NCI-H1092 (cell line): ENCODE measurements at places on chromosomes 4 and X.

DNA sequence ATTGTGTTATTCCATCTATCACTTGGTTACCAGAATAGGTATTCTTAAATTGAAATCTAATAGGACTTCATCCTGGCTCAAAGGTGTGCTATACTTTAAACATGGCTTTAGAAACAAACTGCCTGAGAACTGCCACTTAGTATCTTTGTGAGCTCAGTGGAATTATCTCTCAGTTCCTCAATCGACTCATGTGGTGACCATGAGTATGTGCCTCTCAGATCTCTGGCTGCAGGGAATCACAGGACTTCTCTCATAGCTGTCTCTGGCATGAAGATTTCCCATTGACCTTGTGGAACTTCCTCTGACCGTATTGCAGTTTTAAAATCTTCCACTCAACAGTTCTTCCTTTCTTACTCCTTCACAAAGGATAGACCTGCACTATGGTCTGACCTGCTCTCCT is 681.9 kb upstream of the BOD1L1 start:
- no peak for DNase-seq

DNA sequence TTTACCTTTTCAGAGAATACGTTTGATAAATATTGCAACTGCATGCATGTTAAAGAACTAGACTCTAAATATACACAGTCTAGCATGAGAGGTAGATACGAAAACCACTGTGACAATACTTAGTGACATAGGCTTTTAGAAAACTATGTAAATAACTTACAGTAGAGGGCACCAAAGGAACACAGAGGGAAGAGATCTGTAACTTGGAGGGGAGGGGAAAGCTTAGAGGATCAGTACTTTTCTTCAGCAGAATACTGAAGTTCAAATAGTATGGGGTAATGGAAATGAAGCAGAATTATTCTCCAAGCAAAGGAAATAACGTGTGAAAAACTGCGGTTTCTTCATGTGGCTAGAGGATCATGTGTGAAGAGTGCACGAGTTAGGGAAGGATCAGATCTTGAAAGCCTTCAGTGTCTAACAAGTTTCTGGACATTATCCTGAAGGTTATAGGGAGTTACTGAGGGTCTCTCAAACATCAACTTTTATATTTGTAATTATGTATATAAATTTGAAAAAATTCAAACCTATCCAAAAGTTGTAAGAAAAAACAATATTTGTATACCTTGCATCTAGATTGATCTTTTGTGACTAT is 264.3 kb downstream of the NPFFR2 start:
- no peak for DNase-seq

DNA sequence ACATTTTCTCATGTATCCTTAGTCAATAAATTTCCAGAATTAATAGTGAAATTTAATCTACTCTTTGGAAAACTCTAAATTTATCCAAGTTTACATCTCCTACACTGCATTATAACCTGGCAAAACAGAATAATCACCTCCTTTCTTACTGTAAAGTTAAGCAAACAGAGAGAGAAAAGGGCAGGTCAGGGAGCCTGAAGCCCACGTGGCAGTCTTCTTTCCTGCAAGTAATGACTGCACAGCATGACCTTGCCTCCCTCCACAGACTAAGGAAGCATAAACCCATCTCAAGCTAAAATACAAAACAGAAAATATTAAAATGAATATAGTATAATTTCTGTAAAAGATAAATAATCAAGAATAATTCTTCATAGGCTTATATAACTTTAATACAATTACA is 1153.0 kb downstream of the C4orf33 start:
- DNase-seq = no peak

GRCh38 chr4:125951261-125951887 is 636.6 kb downstream of the FAT4 start:
- no peak for DNase-seq

GRCh38 chr4:73868206-73869129 is 725 bp upstream of the CXCL1 start:
- no peak for DNase-seq

GRCh38 chr4:143185253-143186107 is 763 bp downstream of the USP38 start:
- no peak for DNase-seq

- peak; percentile 16 for DNase-seq
Measured at GRCh38 chrX:53831662-53832635, 145.4 kb upstream of the HUWE1 start.

GRCh38 chr4:18067031-18067430 is 45.5 kb upstream of the LCORL start:
- DNase-seq = no peak

- DNase-seq = no peak
Measured at GRCh38 chr4:33961761-33962160, 2282.6 kb downstream of the ARAP2 start.

DNA sequence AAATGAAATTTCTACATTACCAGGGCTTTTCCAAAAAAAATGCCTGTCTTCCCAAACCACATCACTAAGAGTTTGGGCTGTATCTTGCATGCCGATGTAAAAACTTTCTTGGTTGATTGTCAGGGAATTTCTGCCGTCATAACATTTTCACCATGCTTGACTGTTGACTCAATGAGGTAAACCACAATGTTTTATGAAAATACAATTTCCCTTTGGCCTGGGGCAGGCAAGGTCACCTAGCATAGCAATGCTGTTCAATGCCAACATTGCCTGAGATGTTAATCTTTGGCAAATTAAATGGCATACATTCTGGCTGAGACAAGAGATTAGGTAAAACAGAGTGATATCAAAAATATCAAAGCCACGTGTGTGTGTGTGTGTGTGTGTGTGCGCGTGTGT is 137.1 kb upstream of the TBL1X start:
- no peak for DNase-seq

GRCh38 chr4:124454772-124455270 is 257.7 kb downstream of the ANKRD50 start:
- no peak for DNase-seq

DNA sequence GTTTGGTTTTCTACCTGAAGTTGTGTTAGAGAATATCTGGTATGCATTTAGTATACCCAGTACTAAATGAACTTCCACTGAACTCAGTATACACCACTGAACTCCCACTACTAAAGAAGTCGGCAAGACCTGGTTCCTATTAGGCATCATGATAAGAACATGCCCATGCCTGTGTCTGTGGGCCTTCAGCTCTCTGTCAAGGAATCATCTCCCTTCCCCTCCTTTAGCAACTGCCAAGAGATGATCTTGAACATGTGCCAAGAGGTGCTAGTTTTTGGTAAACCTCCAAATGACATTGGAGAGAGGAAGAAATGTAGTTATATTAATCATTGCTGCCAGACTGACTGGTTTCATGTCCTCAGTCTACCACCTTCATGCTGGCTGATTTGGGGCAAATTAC is 113.2 kb downstream of the ATP10D start:
- DNase-seq = no peak

- DNase-seq = no peak
Measured at GRCh38 chr4:74623041-74623440, 171.3 kb downstream of the BTC start.

DNA sequence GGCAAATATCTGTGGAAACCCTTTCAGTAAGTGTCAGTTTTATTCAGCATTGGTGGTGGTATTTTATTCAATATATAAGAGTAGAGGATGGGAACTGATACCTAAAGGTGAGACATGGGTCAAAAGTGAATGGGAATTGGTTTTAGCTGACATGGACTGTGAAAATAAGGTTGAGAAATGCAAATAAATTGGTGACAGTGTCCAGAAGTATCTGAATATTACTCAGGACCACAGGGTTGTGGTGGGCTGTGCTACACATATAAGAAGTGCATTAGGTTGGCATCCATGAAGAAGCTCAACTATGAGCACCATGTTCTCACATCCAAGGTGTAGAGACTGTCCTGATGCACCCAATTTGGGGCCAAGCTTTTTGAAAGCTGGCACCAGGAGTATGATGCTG is 45.0 kb downstream of the ETDC start:
- no peak for DNase-seq

DNA sequence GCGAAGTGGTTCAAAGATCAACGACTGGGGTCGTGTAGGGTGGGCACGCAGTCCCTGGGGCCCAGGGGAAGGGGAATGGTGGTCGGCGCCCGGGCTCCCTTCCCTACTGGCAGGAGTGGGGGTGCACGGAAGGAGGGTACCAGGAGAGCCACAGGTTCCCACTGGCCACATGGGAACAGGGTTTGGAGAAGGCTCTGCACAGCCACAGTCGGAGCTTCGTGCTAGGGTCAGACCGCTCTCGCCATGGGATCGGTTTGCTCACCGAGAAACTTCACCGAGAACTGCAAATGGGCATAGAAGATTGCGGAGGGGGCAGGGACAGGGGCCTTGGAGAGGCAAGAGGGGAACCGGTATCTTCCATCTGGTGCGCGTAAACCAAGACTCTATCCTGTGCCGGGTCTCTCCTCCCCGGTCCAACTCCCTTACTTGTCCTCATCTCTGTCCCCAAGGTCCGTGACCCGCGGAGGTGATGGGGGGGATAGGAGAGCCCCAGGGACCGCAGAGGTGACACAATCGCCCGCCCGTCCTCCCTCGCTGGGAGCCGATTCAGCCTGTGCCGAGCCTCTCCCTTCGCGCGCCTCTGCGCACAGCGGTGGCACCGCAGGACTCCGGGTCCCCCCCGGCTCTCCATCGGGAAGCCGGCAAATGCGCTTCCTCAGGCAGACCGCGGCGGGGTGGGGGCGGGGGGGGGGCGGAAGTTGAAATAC is 1.0 kb downstream of the SCD5 start:
- DNase-seq = no peak

DNA sequence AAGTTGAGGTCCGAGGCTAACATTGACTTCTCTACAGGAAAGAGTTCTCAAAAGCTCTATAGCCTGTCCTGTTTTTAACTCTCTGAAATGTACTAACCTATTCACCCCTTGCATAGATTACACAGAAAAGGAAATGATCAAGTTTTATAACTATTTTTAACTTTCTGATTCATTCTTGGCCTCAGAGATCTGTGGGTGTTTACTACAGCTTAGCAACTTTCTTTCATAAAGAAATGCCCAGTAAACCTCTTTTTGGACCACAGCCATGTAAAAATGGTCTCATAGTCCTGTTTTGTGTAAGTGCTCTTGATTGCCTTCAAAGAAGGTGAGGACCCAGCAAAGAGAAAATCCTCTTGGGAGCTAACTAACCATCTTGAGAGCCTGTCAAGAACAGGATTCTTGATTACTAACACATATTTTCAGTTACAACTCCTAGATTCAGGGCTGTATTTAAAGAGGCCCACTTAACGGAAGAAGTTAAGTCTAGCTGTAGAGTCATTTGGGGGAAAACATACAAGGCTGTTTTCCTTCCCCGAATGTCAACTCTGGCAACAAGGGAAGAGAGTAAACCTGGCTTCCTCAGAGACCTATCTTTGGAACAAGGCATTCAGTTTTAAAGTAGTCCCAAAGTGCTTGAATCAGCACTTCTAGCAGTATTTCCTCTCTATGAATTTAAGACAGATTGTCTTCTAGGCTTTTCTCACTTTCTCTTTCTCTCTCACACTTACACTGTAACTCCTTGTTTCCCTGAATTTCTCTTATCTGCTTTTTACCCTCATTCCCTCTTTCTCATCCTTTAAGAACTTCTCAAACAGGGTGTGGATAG is 78.2 kb downstream of the IL21 start:
- DNase-seq = no peak

DNA sequence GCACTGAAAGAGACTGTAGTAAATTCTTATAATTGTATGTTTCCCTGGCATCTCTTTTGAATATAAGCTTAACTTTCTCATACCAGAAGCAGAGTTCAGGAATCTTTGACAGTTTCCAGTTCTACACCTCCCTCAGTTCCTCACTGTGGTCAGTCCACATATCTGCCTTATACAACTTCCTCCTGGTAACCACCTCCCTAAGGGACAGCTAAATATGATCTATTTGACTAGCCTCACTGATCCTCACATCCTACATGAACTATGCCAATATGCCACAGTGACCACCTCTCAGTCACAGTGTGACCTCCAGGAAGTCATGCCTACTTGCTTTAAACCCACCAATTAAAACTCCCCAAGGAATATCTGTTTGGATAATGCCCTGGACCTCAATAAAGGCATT is 51.6 kb upstream of the HDAC8 start:
- no peak for DNase-seq

DNA sequence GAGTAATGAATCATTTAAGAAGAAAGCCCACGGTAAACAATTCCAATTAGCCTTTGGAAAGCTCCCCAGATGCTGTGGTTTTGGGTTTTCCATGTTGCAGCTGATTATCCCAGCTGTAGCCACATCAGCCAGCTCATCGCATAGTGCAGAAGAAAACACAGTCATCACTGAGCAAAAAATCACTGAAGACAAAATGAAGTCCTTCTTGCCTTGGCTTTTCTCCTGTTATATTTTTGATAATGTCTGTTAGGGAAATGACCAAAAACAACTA is 193.0 kb upstream of the C1QTNF7 start:
- DNase-seq = no peak

DNA sequence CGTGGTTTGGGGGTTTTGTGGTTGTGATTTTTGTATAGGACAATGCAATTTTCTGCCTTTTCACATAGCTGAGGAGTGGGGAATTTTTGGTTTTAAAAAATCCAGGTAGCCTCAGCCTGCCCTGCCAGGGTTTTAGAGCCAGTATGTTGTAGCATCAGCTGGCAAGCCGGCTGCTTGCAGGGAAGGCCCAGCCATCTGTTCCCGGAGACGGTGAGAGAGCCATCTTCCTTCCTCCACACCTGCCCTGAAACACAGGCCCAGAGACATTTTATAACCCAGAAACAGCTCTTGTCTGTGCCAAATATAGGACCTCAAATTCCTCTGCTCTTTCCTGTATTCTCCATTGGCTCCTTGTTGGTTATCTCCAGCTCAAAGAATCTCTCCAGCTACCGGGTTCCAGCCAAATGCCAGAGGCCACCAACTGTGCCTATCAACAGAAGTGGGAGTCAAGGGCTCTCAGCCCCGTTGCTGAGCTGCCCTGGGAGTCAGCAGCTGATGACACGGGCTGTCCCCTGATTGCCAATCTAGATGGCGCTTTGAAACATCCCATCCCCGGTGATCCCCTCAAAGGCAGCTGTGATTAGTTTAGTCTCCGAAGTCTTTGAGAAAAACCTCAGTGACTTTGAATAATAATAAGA is 595.2 kb downstream of the MID1IP1 start:
- DNase-seq = peak; percentile 86

DNA sequence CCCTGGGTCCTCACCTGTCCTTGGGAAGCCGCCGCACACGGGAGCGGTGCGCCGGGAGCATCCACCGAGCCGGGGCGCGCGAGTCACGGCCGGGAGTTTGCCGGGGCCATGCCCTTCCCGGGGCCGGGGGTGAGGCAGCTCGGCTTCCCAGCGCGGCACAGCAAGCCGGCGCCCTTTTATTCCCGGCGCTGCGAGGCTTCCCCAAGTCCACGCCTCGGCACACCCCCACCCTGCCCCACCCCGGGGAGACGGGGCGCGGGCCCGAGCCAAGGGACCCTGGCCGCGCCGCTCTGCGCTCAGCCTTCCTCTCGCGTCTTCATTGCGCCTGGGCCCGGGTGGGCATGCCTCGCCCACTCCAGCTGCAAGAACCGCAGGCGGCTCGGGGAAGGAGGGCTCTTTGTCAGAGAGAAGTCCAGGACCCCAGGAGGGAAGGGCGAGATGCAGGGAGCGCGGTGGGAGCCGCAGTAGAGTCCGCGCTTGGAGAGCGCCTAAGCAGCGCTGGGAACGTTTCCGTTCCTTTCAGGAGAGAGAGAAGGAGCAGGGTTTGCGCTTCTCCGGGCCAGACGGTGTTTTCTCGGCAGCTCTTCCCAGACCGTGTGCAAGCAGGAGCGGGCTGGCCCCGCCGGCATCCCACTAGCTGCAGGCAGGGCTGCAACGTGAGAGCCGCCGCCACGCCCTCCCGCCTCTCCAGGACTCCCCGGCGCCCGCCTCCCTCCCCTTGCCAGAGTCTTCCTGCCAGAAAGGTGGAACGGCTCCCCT is at the start of gene MXRA5:
TSS of gene MXRA5 (minus strand) at position 152 of the 759 bp plus-strand sequence. CDS start 2,819 bp downstream, outside the sequence.
- DNase-seq = no peak

- no peak for DNase-seq
Measured at GRCh38 chr4:146506272-146506671, 15.5 kb downstream of the SLC10A7 start.

- DNase-seq = peak; percentile 46
Measured at GRCh38 chrX:15242899-15243555, 26.9 kb downstream of the ASB9 start.
